Lung (tissue), 17 donors: ENCODE measurements at places on chromosomes 5 and 9.
A peak's percentile ranks its signal among the peaks of the same experiment; 100 is the strongest.

DNA sequence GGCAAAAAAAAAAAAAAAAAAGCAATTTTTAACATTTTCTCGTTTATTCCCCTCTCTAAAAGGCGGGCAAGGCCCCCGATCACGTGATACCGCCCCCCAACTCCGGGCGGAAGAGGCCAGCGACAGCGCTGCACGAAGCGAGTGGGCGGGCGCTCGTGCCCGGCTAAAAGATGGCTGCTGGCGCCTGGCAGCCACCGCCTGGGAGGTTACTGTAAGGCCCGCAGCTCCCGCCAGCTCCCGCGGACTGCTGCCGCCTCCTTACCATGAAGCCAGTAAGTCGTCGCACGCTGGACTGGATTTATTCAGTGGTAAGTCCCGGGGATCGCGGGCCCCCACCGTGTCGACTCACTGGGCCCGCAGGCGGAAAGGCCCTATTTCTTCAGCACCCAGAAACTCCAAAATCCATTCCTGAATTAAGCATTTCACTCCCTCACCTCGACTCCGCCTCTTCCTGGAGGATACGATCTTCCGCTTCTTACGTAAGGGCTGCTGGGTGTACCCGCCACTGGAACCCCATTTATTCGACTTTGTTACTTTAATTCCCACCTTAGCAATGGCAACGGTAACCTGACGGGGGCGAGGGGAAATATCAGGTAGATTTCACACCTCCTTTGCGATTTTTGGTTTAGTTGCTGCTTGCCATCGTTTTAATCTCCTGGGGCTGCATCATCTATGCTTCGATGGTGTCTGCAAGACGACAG is at the start of the genes SMIM27 and TOPORS:
SMIM27 (plus strand) TSS at position 156 of the 701 bp plus-strand sequence; CDS start at position 264, 108 bp downstream.
TOPORS (minus strand) TSS at position 415 of the 701 bp plus-strand sequence; CDS start at position 265, 150 bp downstream.
- DNase-seq = peak; percentile 96

DNA sequence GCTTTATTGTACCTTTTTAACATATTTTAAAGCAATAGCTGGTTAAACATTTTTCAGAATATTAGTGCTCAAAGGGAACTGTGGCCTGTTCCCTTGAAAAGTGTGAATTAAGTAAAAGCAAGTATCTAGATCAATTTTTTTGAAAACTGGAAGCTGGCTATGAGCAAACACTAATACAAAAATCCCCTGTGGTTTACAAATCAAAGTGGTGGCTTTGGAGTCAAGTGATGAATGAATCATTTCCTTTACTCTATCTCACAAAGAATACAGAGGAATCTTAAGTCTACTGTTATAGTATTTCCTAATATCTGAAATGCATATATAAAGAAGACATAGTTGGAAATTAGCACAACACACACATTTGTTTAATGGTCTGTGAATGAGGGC is 212.4 kb upstream of the C9orf72 start:
- DNase-seq = no peak

DNA sequence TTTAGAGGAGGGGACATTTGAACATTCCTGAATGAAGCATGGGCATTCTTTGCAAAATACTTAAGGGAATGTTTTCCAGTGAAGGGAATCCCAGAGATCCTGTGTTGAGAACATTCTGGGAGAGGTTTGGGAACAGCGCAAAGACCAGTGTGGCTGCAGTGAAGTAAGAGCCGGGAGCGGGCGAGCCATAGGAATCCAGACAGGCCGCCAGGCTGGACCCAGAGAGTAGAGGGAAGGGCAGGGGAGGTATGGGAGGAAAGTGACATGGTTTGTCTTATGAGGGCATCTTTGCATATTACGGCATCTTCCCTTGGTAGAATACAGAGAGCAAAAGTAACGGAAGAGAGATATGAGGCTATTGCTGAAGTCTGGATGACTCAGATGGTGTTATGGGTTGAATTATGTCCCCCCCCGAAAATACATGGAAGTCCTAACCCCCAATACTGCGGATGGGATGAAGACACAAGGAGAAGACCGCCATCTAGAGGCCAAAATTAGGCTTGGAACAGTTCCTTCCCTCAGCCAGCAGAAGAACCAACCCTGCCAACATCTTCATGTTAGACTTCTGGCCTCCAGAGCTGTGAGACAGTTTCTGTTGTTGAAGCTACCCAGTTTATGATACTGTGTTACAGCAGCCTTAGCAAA is 268.2 kb downstream of the MAST4 start:
- no peak for DNase-seq

- no peak for DNase-seq
These were observed 83.5 kb downstream of the PIK3R1 start for GRCh38 chr5:68299105-68299504.
